ENCODE measurements at places on chromosomes 4 and X.

GRCh38 chr4:90403781-90404180 lies 276.6 kb downstream of the CCSER1 start:
- no peak for DNase-seq

- no peak for DNase-seq
These were observed 35.8 kb upstream of the MMAA start for GRCh38 chr4:145583191-145584055.

GRCh38 chr4:152458801-152459302 lies 77.0 kb downstream of the FBXW7 start:
- no peak for DNase-seq

DNA sequence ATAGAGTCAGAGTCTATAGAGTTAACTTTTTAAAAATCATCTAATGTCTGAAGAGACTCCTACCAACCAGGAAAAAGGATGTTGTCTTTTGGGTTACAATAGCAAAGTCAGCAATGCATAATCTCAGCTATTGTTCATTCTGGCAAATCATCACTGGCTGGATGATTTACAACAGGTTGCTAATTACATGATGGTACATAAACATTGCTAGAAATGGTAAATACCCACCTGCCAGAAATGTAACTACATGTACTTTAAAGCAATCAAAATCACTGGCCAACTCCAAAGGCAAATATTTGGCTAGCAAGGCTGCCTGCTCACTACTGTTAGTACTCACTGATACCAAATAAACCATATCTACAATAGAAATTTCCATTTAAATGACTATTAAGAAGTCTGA lies 91.1 kb downstream of the PPP3CA start:
- DNase-seq: no peak

- no peak for DNase-seq
These were observed 3.5 kb downstream of the SH3KBP1 start for GRCh38 chrX:19883878-19884277.

- no peak for DNase-seq
These were observed 51.1 kb downstream of the C4orf51 start for GRCh38 chr4:145731028-145731427.

GRCh38 chrX:19747652-19748610 lies 139.5 kb downstream of the SH3KBP1 start:
- DNase-seq: no peak

GRCh38 chrX:106284431-106285025 lies 116.4 kb downstream of the PWWP3B start:
- DNase-seq: no peak

DNA sequence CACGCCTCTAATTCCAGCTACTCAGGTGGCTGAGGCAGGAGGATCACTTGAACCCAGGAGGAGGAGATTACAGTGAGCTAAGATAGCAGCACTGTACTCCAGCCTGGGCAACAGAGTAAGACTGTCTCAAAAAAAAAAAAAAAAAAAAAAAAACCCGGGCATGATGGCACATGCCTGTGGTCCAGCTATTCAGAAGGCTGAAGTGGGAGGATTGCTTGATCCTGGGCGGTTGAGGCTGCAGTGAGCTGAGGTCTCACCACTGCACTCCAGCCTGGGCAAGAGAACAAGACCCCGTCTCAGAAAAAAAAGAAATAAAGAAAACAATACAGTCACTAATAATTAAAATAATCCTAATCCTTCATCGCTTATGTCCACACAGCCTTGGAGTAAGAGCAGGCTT lies 68.1 kb downstream of the APBB2 start:
- DNase-seq: no peak

GRCh38 chrX:85029043-85029442 lies 25.4 kb downstream of the APOOL start:
- DNase-seq: no peak

GRCh38 chrX:13283512-13283911 lies 36.3 kb downstream of the ATXN3L start:
- DNase-seq: no peak

- DNase-seq: peak; percentile 96
These were observed 2.5 kb downstream of the CPEB2 start for GRCh38 chr4:15004739-15005301.

GRCh38 chrX:56729152-56729850 lies at the start of gene NBDY:
Gene NBDY (plus strand): TSS chrX:56729243. CDS start chrX:56729354, 111 bp downstream.
- DNase-seq: no peak

DNA sequence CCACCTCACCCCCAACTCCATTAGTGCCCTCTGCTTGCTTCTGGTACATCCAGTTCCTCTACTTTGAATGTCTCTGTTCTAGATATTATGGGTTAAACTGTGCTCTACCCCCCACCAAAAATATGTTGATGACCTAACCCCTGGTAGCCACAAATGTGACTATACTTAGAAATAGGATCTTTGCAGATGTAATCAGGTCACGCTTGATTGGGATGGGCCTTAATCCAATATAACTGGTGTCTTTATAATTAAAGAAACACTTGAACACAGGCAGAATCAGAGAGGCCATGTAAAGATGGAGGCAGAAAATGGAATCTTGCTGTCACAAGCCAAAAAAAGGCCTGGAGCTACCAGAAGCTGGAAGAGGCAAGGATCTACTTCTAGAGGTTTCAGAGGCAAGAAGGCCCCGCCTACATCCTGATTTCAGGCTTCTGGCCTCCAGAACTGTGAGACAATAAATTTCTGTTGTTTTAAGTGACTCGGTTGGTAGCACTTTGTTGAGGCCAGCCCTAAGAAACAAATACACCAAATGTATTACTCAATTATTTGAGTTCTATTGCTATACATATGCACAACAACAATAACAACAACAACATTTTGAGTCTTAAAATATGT lies 220.0 kb downstream of the PPP3CA start:
- no peak for DNase-seq

- DNase-seq: no peak
These were observed 34.8 kb downstream of the MFSD8 start for GRCh38 chr4:127930175-127930574.

DNA sequence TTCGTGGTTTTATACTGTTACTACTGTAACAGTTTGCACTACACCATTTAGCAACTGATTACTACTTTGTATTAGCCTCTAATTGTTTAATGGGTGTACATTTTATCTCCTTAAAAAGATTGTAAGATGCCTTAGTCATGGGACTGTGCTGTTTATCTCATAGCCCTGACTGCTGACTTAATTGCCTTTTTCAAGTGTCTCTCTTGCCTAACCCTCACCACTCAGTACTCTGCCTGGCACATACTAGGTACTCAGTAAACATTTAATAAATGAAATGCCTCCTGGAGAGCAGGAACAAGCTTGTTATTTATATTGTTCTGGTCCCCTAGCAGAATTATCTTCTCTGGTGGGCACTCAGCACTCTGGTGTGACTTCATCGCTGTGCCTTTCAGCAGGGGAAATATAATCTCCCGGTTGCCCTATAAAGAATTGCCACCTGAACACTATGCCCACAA lies 1.7 kb upstream of the STIM2 start:
- DNase-seq: no peak

GRCh38 chrX:133813971-133814370 lies 171.4 kb downstream of the GPC3 start:
- no peak for DNase-seq

GRCh38 chr4:61771056-61771455 lies 570.9 kb downstream of the ADGRL3 start:
- DNase-seq: no peak

DNA sequence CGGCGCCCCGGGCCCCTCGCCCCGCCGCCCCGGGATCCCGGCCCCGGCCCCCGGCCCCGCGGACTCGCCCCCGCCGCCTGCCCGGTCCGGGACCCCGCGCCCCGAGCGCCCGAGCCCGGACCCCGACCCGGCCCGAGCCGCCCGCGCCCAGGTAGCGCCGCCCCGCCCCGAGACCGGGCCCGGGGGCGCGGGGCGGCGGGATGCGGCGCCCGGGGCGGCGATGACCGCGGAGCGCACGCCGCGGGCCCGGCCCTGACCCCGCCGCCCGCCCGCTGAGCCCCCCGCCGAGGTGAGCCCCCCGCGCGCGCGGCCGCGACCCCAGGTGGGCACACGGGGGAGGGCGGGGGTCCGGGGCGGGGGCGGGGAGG lies 224 bp downstream of the FGFRL1 start:
- DNase-seq: no peak

DNA sequence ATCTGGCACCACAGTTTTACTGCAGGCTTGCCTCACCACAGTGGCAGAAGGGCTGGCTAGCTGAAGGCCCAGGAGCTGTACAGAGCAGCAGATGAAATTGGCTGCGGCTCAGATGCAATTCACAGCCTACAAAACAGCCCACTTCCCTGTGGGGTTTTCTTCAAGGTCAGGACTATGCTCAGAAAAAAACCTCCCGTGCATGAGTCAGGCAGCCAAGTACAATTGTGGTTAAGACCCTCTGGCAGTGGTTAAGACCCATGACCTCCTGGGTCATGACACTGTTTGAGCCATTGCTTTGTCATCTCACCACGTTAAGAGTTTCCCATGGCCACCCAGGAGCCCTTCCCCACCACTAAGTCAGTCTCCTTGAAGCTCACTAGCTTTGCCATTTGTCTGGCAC lies 276.3 kb downstream of the HNRNPD start:
- DNase-seq: no peak

DNA sequence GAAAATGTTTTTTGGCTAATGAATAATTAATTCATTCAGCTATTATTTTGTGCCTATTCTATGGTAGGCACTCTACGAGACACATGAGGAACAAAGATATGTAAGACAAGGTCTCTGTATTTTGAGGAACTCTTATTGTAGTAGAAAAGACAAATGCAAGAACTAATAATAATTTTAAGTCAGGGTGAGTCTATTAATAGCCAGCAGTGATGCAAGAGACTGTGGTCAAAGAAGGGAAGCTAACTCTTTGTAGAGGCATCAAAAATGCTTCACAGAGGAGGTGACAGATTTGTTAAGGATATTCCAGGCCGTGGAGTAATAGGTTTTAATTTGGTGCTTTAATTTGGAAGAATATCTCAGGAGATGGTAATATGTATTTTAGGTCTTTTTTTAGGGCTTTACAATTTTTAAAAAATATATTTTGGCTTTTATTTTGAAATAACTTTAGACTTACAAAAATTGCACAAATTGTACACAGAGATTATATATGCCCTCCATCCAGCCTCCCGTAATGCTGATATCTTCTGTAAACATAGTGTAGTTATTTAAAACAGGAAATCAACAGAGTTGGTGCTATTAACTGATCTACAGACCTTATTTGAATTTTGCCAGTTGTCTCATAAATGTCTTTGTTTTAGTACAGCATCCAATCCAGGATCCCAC lies 48.1 kb downstream of the DCLK2 start:
- no peak for DNase-seq

- no peak for DNase-seq
These were observed 85.1 kb upstream of the HPRT1 start for GRCh38 chrX:134374910-134375309.

DNA sequence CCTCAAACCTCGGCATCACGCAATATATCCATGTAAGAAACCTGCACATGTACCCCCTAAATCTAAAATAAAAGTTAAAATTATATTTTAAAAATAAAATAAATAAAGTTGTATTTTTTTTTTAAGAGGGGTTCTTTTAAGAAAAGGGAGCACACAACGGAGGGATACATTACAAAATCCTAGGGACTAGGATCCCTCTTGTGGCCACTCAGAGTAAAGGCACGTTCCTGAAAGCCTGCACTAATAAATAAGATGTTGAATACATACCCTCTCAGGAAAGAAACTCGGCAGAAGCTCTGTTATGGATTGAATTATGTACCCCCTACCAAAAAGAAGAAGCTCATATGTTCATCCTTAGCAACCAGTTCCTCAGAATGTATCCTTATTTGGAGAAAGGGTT lies 50.9 kb upstream of the PRDX4 start:
- no peak for DNase-seq

GRCh38 chrX:108245462-108245861 lies 153.9 kb downstream of the ATG4A start:
- no peak for DNase-seq

- DNase-seq: peak; percentile 46
These were observed at the start of gene GRIA2 for GRCh38 chr4:157220371-157220881. Gene GRIA2 (plus strand): TSS chr4:157220728. CDS start chr4:157221043, 315 bp downstream.

- DNase-seq: no peak
These were observed 10.0 kb downstream of the EVC start for GRCh38 chr4:5720980-5721379.

DNA sequence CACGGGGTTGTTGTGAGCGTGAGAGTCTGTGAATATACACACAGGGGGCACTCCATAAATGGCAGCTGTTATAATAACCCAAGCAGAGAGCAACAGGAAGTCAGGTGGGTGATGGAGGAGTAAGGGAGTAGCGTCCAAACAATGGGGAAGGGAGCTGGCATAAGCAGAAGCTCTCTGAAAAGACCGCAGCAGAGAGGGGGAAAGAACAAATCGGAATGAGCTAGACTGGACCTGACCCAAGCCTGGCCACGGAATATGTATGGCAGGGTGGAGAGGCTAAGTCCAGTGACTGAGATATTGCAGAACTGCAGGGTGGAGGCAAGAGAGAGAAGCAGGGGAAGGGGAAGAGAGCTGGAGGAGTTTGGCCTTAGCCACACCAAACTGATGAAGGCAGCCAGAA lies 6.5 kb upstream of the GJB1 start:
- no peak for DNase-seq

DNA sequence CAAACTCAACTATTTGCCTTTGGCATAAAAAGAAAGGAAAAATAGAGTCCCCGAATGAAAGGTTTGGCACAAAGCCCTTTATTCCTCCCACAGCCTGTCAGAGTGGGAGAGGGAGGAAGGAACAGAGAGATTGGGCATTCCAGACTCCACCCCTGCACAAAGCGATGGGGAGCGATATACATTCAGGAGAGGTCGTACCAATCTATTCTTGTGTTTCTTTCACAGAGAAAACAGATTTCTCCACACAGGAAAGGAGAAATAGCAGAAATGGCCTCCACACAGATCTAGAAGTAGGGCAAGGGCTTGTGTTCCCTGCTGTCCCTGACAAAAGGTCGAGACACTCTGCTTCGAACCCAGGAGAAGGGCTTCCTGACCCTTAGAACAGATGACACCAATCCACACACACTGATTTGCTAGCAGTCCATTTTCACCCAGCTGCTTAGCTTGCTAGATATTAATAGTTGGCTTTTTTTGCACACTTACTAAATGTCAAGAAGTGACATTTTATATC lies 197.4 kb downstream of the MAML3 start:
- no peak for DNase-seq

- DNase-seq: no peak
These were observed 556.5 kb upstream of the NR3C2 start for GRCh38 chr4:148998719-148999118.

- DNase-seq: no peak
These were observed 3.5 kb upstream of the TMSB4X start for GRCh38 chrX:12971282-12972003.

GRCh38 chr4:37648084-37648817 lies 37.9 kb downstream of the RELL1 start:
- DNase-seq: peak; percentile 69

DNA sequence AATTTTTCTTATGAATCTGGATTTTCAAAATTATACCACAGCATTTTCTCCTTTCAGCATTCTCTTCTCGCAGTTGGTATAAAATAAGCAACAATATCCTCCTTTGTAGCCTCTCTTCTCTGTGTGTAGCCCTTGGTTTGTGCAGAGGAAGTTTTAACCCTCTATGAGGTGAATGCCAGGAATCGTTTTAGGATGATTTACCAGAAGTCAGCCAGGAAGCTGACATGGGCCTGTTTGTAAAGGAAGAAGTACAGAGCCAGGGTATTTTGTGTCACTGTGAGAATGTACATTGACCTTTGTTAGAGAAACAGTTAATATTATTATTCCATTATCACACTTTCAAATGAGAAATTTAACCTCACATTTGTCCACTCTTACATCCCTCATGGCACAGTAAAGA lies 88.9 kb upstream of the RPL34 start:
- DNase-seq: no peak

GRCh38 chrX:109862433-109862832 lies 129.4 kb upstream of the ACSL4 start:
- no peak for DNase-seq

Measured in right lobe of liver (tissue), 6 donors.